ENCODE measurements at places on chromosomes 3 and 15. TPM values are rescaled to one million over a fixed set of nuclear protein-coding genes. Genes with fewer than 3 reads are reported as not detected.

ETFA gene
- total RNA-seq = 90.0 TPM

MTMR10 gene
- 13.7 TPM for total RNA-seq

CHD2 gene
- 70.0 TPM for total RNA-seq

SLC4A7 gene
- total RNA-seq = 66.6 TPM

SLC15A2 gene
- total RNA-seq = 2.0 TPM

NRG4 gene
- total RNA-seq = not detected

FEZF2 gene
- not detected for total RNA-seq

STIMATE gene
- total RNA-seq = 22.1 TPM

KLHL18 gene
- 31.7 TPM for total RNA-seq

GOLGA6D gene
- total RNA-seq = 0.73 TPM

ALDH1A2 gene
- total RNA-seq = 0.31 TPM

DLG1 gene
- total RNA-seq = 74.9 TPM

DNA sequence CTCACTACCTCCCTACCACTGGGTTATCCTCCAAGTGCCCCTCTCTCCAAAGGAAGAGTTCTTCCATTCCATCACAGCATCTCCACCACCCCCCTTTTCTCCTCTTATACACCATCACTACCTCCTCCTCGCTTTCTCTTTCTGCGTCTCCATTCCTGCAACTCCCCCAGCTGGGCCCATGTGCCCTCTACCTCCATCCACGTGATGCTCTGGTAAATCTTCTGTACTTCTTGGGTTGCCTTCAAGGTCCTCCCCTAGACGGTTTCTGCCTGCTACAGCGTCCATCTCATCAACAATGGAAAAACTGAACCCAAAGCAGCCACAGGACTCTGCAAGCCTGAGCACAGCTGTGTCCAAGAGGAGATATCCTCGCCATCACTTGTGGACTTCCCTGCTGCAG, 129.5 kb upstream of the SLCO3A1 start:
- no peak for DNase-seq

GRCh38 chr3:46395210-46395661, 11.6 kb downstream of the CCR5AS start:
- DNase-seq = no peak

GRCh38 chr3:124639406-124640237, 90.6 kb upstream of the UMPS start:
- DNase-seq = no peak

- DNase-seq = no peak
These were observed 80.2 kb downstream of the SHQ1 start for GRCh38 chr3:72768006-72768441.

DNA sequence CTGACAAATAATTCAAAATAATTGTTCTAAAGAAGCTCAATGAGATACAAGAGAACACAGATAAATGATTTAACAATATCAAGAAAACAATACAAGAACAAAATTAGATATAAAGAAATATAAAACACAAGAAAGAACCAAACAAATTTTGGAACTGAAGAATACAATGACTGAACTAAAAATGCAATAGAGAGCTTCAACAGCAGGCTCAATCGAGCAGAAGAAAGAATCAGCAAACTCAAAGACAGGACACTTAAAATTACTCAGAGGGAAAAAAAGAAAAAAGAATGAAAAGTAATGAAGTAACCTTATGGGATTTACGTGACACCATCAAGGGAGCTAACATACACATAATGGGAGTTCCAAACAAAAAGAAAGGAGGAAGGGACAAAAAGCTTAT, 32.1 kb downstream of the CCDC54 start:
- no peak for DNase-seq

GRCh38 chr15:98385752-98386381, 262.5 kb upstream of the IGF1R start:
- no peak for DNase-seq

- DNase-seq = no peak
These were observed 141.8 kb downstream of the FILIP1L start for GRCh38 chr3:99972380-99973104.

- no peak for DNase-seq
These were observed 46.6 kb upstream of the SERPINI2 start for GRCh38 chr3:167520266-167521005.

DNA sequence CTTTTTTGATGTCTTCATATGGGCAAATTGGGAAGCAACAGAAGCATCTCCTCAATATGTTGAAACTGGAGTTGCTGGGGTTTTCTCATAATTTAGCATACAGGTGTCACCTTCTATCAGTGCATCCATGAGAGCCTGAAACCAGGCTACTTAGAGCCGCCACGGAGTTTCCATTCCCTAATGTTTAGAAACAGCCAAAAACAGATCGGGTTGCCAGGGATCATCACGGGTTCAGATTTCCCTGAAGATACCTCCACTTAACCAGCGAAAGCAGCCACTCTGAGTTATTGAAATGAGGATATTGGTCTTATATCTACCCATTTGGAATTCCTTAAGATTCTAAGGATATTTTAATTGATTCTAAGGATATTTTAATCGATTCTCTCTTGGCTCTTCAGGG, 14.5 kb downstream of the TERB2 start:
- DNase-seq = no peak

DNA sequence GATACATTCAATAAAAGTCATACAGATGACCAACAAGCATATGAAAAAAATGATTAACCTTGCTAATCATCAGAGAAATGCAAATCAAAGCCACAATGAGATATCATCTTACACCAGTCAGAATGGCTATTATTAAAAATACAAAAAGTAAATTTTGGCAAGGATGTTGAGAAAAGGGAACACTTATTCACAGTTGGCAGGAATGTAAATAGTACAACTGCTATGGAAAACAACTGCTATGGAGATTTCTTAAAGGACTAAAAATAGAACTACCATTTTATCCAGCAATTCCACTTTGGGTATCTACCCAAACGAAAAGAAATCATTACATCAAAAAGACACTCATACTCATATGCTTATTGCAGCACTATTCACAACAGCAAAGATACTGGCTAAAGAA, 1121.8 kb downstream of the TBL1XR1 start:
- no peak for DNase-seq

DNA sequence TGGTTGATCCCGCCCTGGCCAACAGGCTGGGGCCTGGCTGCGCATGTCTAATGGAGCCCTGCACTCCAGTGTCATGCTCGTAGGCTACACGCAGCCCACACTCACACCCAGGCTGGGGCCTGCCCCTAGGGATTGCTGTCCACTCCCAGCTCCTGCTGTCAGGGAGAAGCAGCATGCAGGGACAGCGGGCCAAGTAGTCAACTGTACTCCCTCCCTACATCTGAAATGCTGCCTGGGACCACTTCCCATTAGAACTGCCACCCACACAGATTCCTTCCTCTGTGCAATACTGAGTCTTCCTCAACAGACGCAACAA, 16.1 kb downstream of the ALS2CL start:
- DNase-seq = no peak

DNA sequence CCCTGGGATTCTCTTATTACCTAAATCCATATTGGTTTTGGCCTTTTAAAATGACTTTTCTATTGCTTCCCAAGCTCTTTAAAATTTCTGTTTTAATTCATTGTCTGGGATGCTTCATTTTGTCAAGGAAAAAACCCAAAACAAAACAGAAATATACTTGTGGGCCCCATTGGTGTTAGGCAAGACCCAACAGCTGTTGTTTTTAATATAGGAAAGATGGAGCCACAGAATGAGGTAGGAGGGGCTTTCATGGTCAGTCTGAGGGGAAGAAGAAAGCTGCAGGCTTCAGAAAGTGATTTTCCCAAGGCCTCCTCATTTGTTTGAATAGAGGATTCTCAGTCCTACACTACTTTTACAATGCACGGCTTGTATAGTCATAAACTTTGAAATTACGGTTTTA, 180.5 kb downstream of the MCTP2 start:
- no peak for DNase-seq

- DNase-seq = no peak
These were observed 613.4 kb downstream of the ZPLD1 start for GRCh38 chr3:103048068-103048722.

- DNase-seq = no peak
These were observed 43.5 kb upstream of the TP63 start for GRCh38 chr3:189587664-189588040.

- DNase-seq = no peak
These were observed 4.6 kb downstream of the ANAPC13 start for GRCh38 chr3:134481166-134481565.

DNA sequence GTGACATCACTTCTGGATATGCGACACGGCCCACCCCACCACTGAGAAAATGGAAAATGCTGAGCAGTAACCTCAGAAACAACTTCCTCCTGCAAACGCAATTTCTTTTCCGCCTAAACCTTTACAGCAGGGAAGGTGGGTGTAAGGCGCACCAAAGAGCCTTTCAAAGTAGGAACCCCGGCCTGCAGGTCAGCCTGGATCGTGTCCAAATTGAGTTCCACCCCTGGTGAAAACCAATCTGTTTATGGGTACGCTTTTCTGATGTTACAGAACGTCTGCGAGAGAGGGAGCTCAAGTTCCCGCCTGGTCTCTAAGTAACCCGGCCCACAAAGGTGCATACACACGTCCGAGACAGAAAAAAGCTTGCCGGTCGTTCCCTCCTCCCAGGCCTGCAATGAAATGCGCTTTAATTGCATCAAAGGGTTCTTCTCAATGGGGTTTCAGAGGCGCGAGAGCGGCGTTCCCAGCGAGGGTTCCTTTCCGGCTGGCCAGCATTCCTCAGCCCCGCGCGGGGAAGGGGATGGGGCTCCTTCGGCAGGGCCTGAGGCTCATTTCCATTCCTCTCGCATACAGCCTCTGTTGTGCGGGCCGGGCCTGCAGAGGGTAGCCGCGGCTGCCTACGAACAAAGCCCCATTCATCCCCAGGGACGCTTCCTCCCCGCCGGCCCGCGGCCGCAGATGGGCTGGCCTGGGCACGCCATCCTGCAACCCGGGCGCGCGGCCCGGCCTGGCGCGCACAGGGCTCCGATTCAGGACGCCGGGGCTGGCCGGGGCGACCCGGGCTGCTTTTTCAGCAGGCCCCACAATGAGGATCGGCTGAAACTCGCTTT, 138.1 kb downstream of the TMCO5A start:
- DNase-seq = peak; percentile 83

DNA sequence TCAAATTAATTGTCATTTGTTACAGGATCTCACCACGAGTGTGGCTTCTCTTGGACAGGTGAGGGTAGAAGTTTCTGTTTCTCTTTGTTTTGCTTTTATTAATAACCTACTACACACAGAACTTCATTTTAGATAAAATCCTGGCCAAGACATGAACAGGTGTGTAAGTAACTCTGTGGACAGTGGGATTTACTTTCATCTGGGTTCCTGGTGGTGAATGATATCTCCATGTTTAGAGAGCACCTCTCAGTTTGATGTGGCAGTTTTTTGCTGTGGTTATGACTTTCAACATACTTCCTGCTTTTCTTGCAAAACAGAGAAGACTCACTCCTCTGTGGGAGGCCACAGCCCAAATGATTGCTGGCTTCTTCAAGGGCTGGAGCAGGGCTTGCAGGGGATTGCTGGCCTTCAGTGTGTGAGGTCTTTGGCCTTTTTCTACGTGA, 71.1 kb upstream of the XCR1 start:
- no peak for DNase-seq

DNA sequence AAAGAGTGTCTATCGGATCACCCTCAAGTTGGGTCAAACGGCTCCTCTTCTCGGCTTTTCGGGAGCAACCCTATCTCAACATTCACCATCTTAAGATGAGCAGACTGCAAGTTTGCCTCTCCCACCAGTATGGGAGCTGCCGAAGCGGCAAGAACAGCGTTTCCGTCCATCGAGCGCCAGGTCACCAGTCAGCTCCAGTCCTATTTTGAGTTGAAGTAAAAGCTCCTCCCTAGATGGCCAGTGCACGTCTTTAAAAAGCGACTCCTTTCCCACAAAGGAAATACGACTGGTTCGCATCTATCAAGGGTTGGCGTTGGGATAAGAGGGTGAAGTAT, 369 bp upstream of the U2SURP start:
- no peak for DNase-seq

DNA sequence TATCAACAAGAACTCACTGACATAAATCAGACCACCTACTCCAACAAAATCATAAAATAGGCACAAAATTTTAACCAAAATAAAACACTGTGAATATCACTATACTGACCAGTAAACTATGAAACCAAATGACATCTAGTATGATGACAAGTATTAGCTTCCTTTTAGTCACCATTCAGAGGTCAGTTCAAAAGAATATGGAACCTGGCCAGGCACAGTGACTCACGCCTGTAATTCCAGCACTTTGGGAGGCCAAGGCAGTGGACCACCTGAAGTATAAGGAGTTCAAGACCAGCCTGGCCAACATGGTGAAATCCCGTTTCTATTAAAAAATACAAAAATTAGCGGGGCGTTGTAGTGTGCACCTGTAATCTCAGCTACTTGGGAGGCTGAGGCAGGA, 65.8 kb downstream of the SMARCC1 start:
- no peak for DNase-seq

GRCh38 chr3:51275111-51275805, 109.8 kb upstream of the MANF start:
- DNase-seq = no peak

DNA sequence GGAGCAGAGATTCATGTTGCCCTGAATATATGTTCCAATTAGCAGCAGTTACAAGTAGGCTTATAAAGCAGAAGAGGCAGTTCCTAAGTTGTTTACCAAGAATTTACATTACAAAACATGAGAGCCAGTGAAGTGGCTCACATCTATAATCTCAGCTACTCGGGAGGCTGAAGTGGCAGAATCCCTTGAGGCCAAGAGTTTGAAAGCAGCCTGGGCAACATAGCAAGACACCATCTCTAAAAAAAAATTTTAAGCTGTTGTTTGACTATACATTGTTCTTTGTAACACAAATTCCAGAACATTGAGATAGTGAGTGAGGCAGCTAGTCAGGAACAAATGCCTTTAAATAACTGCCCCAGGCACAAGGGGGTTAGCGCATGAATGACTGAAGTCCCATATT, 10.3 kb upstream of the ZMAT3 start:
- no peak for DNase-seq

DNA sequence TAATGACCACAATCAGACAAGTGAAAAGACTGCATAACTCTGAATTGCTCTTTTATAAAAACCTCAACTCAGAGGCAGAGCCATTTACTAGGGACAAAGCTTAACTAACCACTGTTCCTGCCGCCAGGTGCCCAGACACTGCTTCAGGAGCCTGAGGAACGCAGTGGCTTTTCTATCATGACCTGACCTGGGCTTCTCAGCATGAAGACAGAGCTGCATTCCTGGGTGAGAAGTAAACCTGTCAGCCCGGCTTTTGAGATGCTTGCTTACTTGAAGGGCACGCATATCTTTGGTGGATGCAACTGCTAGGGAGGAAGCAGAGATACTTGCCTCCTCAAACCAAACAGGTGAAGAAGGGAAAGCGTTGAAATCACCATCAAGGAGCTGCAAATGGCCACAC, 7.9 kb downstream of the LRRC31 start:
- DNase-seq = no peak

Data from H1 (cell line).